Effector CD4-positive, alpha-beta T cell (primary cell): ENCODE measurements at places on chromosomes 7 and 10.
A peak's percentile ranks its signal among the peaks of the same experiment; 100 is the strongest.

DNA sequence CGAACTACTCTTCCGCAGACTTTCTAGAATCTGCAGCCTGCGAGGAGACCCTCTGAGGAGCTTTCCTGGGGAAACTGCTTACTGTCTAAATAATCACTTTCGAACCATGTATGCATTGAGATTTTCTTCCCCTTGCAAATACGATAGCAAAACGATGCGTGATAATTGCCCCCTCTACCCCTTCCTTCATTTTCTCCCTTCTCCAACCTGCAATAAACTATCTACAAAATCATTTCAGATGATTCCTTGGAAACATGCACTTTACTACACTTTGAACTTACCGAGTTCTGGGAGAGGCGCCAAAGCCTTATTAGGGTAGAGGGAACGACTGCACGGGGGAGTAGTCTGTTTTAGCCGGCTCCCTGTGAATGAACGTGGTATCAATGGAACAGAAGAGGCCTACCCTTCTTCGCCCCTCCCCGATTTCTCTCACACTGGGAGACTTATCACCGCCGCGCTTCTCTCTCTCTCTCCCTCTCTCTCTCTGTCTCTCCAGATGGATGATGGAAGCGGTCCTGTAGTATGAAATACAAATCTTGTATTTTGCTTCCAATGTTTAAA lies at the start of gene FGFBP3:
TSS of gene FGFBP3 (minus strand) at position 370 of the 561 bp plus-strand sequence. CDS start 517 bp downstream, outside the sequence.
- no peak for DNase-seq

DNA sequence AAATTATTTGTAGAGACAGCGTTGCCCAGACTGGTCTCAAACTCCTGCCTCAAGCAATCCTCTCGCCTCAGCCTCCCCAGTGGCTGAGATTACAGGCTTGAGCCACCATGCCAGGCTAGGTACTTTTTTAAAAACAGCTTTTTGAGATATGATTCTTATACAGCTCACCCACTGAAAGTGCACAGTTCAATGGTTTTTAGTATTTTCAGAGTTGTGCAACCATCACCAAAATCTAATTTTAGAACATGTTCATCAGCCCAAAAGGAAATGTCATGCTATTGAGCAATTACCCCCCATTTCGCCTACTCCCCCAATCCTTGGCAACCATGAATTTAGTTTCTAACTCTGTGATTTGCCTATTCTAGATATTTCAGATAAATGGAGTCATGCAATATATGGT lies 73.7 kb downstream of the EVX1 start:
- DNase-seq = no peak

DNA sequence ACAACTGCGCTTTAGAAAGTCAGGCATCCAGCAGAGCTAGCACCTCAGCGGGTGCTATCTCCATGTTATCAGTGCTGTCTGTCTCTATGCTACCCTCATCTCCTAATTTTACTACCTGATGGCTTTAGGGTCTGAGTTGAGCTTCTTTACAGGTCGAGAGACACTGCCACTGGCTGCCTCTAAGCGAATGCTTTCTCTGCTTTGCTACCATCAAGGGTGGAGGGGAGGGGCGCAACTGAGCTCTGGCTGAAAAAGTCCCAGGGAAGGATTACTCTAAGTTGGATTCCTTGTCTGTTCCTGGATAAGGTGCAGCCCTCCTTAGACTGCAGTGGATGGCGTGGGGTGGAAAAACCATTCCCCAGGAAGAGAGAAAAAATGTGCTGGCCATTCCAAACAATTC lies 105.7 kb downstream of the CDK14 start:
- no peak for DNase-seq

DNA sequence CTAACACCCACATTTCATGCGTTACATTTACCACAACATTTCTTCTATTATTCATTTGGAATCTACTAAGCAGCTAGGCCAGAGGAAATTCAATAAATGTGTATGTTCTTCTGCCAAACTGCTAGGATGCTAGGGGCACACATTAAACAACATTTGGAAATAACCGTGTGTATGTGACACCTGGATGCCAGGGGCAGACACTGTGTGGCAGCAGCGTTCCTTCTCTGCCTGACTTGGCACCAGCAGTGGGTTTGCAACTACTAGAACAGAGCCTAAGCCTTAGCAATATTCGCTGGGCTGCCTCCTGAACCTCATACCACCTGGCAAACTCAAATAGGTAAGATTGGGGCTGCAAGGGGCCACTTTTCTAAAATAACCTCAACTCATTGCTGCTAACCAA lies 182.1 kb downstream of the CHCHD3 start:
- DNase-seq = no peak

DNA sequence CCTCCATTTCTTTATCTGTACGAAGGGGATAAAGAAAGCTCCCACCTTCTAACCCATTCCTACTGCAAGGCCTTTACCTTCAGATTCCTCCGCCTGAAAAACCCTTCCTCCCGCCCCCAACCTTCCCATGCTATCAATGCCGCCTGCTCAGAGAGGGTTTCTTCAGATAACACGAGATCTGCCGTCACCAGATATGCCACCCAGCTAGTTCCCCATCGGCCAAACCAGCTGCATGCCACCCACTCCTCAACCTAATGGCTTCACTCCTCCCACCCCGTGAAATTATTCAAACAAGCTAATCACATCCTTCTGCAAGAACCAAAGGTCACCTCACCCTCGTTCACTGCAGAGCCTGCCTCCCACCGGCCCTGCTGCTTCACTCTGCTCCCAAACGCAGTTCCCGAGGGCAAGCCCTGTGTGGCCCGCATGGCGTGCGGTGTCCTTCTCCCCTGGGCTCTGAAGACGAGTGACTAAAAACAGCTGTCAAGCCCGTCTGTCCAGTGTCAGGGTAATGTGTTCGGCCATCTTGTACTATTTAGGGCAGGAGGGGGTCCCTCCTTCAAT lies 46.8 kb upstream of the TMEM213 start:
- DNase-seq = no peak

DNA sequence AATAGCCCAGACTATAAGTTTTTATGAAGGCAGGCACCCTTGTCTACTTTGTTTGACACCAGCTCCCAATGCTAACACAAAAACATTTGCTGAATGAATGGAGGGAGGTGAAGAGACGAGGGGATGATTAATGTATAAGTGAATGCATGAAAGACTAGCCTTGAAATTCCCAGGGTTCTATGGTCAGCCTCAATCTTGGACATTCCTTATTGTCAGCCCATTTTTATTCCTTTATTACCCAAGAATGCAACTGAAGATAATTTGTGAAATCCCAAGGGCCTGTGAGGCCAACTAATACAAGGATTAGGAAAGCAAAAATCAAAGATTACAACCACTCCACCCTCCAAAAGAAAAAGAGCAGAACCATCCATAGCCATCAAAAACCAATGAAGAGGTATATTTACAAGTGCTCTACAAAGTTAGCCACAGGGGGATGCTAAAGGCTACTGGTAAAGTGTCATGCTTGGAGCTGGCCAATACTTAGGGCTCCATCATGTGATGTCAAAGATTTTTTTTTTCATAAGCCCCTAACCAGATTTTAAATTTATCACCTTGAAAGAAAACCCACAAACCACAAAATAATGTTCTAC lies 40.0 kb upstream of the ASAH2 start:
- no peak for DNase-seq

- DNase-seq = no peak
Observed at GRCh38 chr7:7971308-7972040, 2.9 kb downstream of the GLCCI1 start.

- DNase-seq = no peak
Observed at GRCh38 chr7:70143075-70144044, 545.1 kb downstream of the AUTS2 start.

GRCh38 chr10:87694011-87694794 lies 34.5 kb downstream of the PAPSS2 start:
- no peak for DNase-seq

DNA sequence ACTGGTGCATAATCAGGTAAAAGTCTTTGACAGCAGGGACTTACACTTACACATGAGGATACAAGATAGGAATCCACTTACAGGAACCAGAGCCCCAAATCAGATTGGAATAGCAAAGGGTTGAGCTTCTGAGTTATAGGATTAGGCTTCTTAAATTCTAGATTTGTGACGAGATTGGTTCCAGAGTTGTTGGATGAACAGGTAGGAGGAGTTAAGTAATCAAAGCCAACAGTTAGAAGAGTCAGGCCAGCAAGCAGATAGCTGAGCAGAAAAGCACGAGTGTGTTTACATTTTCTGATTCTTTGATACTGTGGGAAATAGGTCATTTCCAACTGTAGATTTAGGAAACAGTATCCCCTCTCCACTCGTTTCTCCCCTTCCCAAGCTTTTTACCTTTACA lies 167.0 kb downstream of the MDFIC start:
- no peak for DNase-seq

DNA sequence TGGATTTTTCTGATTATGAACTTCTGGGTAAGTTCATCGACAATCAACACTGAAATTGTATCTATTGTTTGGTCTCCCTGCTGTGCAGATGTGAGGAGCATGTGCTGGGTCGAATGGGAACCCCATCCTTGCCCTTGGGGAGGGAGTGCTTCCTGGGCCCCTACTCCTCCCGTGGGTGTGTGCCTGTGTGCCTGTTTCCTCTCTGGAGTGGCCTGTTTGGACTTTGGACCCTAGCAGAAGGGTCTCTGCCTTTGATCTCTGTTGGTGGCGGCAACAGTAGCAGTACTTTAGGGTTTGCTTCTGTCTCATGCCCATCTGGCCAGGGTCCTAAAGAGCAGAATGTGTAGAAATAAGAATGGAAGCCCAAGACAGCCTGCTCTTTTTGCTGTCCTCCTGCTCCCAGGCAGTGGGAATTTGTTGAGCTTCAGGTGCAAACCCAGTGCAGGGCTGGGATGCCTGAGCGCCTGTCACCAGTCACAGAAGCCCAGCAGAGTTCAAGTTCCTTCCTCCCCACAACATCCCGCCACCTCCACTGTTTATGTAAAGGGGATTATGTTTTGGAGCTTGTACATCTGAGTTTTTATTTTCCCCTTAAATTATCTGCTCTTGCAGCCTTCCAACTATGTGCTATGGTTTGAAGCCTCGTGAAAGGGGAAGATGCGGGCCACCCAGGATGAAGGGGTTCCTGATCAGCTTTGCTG lies 1.5 kb upstream of the TACR2 start:
- no peak for DNase-seq

GRCh38 chr7:125355899-125356298 lies 426.3 kb upstream of the POT1 start:
- no peak for DNase-seq

DNA sequence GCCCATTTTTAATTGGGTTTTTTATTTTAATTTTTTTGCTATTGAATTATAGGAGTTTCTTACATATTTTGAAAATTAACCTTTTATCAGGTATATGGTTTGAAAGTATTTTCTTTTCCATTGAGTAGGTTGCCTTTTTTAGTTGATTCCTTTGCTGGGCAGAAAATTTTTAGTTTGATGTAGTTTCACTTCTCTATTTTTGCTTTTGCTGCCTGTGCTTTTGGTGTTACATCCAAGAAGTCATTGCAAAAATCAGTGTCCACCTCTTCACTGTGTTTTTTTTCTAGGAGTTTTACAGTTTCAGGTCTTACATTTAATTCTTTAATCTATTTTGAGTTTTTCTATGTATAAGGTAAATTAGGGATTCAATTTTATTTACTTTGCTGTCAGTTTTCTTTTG lies 129.8 kb upstream of the FERD3L start:
- DNase-seq = no peak

DNA sequence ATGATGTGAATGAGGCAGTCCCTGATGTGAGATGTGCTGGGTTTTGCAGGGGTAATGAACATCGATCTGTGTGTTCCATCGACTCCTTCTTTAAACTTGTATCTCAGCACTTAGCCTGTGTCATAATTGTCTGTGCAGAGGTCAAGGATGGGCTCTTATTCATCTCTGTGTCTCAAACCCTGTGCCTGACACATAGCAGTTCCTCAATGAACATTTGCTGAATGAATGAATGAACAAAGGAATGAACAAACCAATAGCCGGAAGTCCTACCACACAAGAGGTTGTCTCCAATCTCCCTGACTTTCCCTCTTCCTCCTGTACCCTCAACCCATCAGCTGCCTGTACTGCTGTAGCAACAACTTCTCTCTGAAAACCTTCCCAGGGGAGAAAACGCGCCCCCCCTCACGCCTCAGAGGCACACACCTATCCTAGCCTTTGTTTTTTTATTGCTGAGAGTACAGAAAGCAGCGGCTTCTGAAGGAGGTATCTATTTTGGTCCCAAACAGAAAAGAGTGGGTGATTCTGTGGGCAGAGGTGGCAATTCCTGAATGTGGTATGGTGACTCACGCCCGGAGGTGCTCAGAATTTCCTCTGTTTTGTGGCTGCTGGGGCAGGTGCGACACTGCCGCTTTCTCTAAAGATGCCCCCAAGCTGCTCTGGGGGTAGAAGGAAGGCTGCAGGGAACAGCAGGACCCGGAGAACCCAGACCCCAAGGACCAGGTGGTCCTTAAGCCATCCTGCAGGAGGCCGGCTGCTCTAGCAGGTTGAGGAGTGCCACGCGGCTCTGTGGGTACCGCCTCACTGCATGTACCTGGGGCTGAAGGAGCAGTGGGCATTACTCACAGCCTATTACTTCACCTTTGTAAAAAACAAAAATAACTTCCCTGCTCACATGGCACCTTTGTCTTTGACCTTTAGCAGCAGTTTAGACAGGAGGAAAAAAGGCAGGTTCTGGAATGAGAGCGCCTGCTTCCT lies 9.6 kb downstream of the IL2RA start:
- peak; percentile 70 for DNase-seq

DNA sequence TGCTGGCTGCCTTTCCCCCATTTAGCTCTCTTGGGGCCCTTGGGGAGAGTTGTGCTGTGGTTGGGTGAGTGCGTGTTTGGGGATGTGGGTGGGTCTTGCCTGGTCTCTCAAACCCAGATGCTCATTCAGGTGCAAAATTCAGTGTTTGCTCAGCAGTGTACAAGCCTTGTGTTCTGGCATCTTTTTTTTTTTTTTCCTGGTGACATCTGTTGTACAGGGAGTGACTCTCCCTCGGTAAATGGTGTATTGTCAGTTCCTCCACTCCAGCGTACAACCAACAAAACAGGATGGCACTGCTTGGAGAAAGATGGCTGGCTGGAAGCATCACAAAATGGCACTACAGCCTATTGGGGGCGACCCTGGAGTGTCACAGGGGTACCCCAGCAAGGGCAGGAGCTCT lies 75.5 kb downstream of the LRMDA start:
- no peak for DNase-seq

- DNase-seq = no peak
Observed at GRCh38 chr7:47682874-47683273, 101.0 kb upstream of the TNS3 start.

GRCh38 chr10:121138918-121139317 lies 287.8 kb downstream of the WDR11 start:
- no peak for DNase-seq
